AML-193 (cell line): ENCODE measurements at places on chromosomes 6 and 20.

DNA sequence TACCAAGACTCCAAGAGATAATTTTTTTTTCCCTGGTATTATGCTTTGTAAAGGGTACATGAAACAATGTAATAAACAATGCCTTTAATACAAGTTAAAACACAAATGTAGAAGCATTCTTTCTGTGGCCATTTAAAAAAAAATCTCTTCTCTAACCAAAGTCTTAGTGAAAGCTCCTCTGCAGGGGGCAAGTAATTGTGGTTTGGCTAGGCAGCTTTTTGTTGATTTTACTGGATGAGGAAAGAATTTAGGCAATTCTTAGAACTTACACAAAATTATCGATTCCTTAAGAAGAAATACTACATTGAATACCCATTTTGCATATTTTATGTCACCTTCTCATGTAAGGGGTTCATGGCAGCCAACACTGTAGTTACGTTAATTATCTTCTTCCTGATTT, 12.4 kb downstream of the TFB1M start:
- no peak for DNase-seq

DNA sequence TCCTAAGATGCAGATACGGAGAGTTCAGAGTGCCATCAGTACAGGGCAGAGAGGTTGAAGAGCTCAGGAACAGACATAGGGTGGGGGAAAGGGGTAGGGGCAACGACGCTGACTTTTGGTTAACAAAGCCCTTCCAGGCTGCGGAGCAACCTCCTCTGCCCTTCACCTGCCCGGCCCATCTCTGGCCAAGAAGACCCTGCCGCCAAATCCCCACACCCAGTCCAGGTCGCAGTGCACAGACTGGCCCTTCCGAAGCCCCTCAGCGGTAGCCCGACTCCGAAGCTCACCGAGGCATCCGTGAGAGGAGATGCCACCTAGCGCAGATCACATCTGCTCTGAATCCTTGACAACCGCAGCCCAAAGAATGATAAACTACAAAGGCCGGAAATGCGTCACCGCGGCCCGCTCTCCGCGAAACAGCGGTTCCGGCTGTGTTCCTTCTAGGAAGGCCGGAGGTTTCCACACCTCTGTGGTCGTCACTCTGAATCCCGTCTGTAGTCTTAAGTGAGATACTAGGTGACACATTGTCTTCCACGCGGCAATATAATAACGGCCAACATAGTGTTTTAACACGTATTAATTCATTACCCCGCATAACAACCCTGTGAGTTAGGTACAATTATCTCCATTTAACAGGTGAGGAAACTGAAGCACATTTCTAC, at the start of gene ZSCAN23:
TSS of gene ZSCAN23 (minus strand) at position 380 of the 662 bp plus-strand sequence. CDS start 7,225 bp downstream, outside the sequence.
- DNase-seq, result no peak

DNA sequence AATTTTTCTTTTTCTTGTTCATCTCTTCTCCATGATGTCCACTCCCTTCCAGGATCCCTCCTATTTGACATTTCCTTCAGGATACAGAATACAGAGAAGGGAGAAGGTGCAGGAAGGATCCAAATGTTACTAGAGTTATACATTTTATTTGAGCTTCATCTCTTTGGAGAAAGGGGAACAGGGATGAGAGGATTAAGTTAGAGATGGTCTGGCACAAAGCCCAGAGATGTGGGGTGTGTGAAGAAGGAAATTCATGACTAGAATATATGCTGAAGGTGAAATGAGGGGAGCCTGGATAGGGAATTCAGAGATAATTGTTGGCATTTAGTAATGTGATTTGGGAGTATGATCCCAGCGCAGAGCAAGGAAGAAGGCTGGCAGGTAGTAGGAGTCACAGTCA, 22.5 kb upstream of the SRPK1 start:
- peak; percentile 11 for DNase-seq

GRCh38 chr6:129432738-129433137, 277.2 kb downstream of the ARHGAP18 start:
- DNase-seq, result no peak

DNA sequence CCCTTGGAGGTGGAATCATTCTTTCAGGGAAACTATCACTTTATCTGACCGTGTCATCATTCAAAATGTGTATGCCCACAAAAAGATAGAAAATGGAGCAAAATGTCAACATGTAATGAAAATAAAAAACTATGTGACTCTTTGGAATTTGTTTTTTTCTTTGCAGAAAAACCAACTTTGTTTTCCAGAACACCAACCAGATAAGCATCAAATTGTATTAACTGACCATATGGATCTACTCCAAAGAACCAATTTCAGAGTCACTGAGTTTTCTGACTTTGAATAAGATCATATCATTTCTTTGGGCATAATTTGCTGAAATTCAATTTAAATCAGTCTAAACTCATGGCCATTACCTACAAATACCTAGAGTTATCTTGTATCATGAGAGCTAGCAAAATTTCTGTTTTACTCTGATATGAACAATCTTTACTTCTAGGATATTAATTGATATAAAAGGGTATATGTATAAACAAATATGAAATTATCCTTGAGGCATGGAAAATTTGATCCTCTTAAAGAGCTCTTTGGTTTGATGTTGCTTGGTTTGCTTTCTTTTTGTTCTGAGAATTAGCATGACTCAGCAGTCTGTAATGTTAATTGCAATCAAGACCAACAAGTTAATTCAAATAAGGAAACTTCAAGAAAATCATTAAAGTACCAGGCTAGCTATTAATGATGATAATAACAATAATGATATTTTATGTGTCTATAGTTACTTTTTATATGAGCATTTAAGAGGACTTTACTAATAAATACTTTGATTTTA, 444.4 kb upstream of the MARCKS start:
- DNase-seq, result no peak

GRCh38 chr6:124254941-124255685, 451.4 kb downstream of the NKAIN2 start:
- no peak for DNase-seq

DNA sequence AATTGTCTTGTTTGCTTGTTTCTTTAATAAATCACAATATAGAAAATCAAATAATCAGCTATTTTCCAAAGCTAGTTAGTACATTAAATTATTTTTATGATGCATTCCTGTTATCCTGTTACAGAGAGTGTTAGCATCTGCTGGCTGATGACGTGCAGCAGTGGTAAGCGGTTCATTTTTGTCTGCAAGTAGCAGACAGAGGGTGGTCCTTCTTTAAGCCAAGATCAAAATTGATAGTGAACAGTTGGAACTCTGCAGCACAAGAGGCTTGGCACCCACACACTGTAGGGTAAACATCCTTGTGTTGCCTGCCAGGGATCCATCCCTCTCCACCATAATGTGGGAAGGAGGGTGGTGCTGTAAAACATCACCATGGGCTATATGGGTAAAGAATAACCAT, 158.3 kb downstream of the FRK start:
- DNase-seq, result no peak

- DNase-seq, result no peak
These were observed 206.8 kb upstream of the FOXQ1 start for GRCh38 chr6:1104988-1105670.

DNA sequence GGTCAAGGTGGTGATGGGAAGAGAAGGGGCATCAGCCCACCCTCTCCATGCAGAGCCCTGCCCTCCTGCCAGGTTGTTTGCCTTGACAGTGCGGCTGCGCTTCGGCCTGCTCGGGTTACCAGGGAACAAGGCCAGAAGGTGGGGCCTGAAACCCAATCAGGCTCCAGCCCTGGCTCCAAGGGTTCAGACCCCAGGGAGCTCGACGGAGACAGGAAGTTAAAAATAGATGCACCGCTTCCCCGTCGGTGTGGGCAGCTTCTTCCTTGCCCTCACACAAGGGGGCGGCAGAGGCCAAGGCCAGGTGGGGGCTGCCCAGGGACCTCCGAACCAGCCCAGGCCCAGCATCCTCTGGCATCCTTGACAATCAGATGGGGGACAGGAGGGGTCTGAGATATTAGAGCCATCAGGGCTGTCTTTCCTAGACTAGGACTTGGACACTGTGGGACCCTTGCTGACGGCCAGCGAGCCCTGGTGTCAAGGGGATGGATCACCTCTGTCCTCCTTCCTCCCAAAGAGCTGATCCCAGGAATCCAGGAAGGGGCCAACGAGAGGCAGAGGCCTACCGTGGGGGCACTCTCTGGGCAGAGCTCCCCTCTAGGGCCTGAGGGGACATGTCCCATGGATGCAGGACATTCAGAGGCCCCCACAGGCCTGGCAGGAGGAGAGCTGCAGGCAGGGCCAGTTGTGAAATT, 65.2 kb downstream of the RIPOR3 start:
- DNase-seq, result no peak
